ENCODE measurements at places on chromosomes 1 and 21.

DNA sequence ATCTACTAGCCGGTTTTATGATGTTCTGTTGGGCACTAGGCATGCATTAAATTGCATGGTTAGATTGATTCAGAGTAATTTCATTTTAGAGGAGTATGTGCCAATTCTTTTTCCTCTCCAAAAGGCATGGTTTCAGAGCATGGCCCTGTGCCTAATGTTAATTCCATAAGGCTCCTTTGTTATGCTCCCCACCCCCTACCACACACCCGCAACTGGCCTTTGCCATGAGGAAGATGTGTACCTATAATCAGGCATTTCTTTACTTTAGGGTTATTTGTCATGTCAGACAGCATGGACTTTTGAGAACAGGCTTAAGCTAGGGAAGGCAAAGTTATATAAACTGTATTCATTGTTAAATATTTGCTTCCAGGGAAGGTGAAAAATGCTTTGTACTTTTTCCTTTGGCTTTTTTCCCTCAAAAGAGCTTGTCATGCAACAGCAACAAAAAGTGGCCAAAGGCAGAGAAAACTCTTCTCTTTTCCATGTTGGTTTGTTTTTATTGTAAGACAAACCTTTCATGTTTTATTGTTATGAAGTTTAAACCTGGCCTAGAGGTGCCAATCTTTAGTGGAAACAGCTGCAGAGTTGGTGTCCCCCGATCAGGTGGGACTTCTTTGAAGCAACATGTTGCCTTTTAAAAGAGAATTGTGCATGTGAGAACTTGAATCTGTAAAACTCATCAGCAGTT lies 24.3 kb upstream of the NBL1 start:
- DNase-seq, result no peak

DNA sequence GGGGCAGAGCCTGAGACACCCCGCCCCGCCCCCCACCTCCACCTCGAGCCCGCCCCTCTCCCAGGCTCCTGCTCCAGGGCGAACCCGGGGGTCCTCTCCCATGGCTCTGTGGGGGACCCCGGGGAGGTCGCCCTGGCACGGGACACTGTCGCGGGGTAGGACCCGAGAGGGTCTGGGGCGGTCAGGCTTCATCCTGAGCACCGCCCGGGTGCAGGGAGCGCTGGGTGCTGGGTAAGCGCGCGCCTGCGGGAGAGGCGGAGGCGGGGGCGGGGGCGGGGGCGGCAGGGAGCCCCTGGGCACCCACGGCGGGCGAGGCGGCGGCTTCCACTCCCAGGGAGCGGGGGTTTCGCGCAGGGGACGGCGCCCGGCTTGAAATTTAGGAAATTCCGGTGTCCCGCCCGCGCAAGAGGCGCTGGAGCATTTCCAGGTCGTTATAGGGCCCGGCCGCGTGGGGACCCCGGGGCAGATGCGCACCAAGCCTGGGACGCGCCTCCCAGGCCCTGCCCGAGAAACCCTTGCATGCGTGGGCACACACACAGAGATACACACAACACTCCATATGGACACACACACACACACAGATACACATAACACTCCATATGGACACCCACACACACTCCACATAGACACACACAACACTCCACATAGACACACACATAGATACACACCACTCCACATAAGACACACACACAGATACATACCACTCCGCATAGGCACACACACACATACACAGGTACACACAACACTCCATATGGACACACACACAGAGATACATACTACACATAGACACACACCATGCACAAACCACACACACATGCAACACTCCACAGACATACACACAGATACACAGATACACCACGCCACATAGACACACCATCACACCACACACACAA lies 48.7 kb upstream of the SLC19A1 start:
- DNase-seq, result no peak

- DNase-seq, result no peak
Observed at GRCh38 chr1:228147151-228147693, 2.5 kb upstream of the GJC2 start.

- DNase-seq, result no peak
Observed at GRCh38 chr1:29634324-29634723, 398.0 kb downstream of the PTPRU start.

- no peak for DNase-seq
Observed at GRCh38 chr1:2152954-2153353, 41.6 kb downstream of the FAAP20 start.

GRCh38 chr1:216186141-216186540 lies 237.1 kb downstream of the USH2A start:
- no peak for DNase-seq

All from NCI-H2107 (cell line).